HFF-Myc (cell line): ENCODE measurements at places on chromosomes 13 and 19.

DNA sequence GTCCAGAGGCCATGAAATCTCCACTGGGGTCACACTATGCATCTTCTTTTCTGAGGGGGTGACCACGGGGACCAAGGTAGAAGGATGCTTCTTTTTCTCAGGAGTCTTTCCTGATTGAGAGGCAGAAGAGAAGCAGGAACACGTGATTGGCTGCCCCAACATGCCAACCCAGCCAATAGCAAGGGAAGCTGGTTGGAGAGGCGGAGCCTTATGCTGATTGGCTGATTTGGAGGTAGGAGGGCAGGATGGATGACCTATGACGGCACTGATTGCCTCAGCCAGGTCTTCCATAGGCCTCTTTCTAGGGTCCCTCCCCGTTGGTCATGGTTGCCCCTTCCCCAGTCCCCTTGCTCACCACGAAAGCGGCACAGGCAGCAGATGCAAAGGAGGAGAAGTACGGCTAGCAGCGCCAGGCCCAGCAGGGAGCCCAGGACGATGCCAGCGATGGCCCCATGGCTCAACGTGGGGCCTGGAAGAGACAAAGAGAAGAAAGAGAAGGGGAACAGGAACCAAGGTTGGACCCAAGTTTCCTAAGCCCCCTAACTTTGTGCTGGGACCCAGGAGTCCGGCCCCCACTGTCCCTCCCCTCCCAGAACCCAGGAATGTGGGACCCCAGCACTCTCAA lies 8.0 kb downstream of the VSIG10L start:
- DNase-seq = no peak

DNA sequence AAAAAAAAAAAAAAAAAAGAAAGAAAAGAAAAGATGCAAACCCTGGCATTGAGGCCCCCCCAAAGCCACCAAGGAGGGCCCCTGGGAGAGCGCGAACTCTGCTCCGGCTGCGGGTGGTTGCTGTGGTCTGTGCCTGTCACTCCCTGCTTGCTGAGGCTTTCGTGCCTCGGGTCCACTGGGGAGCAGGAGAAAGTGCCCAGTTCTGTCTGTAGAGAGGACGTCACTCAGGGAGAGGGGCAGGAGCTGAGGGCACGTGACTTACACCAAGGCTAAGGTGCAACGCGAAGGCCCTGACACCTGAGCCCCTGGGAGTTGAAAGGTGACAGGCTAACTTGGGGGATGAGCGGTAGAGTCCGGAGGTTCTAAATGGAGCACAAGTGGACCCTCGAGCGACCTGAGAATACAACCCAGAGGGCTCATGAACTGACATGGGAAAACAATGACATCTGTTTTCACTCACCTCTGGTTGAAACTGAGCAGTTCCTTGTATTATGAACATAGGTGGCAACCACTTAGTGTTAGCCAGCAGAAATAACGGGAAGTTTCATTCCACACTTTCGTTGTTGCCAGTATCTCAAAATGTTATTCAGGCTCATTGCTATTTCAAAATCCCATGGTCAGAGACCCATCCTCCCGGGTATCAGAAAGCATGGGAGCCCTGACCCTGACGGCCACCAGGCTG lies 69.2 kb upstream of the TM9SF2 start:
- no peak for DNase-seq

DNA sequence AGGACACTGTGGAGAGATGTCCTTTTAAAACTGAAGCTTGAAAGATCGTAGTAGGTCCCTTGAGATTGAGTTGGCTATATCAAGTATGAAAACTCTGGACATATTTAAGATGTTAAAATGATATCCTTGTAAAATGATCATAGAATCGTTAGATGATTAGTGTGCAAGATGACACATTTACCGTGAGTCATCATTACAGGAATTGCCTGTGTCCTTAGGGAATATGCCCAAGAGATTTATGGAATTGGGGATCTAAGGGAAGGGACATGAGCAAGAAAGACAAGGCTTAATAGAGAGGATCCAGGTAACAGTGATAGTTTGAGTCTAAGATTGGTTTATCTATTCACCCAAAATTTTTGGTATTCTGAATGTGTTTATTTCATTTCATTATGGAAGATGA lies 233.7 kb downstream of the GPC5 start:
- no peak for DNase-seq

- DNase-seq = no peak
These were observed 34.0 kb upstream of the ZNF573 start for GRCh38 chr19:37813340-37813739.

DNA sequence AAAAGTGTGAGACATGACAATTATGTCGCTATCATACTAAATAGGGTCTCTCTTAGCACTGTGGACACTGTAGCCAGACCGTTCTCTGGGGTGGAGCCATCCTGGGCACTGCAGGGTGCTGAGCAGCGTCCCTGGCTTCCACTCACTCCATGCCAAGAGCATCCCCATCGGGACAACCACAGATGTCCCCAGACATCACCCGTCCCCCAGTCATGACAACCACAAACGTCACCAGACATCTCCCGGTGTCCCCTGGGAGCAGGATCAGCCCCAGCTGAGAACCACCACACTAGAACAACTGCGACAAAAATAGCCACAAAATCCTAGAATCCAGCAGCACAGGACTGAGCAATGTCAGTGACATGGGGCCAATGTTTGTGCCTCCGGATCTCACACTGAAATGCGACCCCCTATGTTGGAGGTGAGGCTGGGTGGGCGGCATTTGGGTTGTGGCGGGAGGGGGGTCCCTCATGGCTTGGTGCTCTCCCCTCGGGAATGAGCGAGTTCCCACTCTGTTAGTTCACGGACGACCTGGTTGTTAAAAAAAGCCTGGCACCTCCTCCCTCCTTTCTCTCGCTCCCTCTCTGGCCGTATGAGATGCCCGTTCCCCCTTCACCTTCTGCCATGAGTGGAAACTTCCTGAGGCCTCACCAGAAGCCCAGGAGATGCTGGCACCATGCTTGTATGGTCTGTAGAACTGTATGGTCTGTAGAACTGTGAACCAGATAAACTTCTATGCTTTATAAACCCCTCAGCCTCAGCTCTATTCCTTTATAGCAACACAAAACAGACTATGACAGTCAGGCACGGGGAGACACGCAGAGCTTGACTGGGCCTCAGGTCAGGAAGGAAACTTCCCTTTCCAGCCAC lies 93.9 kb downstream of the GADD45B start:
- DNase-seq = no peak

GRCh38 chr19:46629546-46630025 lies 4.7 kb upstream of the PTGIR start:
- no peak for DNase-seq

- no peak for DNase-seq
These were observed 1.1 kb downstream of the ATP4A start for GRCh38 chr19:35562336-35562735.

DNA sequence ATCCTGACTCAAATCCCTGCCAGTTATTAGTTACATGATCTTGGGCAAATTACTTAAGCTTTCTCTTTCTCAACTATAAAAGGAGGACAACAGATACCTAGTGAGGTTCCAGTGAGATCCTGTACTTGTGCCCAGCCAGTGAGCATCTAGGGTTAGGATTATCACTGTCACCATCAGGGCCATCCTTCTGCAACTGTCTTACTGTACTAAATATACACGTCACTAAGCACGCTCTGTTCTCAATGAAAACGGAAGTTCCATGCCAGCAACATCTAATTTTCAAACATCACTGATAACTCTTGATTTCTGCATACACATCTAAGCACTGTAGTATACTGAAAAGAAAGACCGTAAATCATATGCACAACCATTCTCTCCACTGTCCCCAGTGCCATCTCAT lies 70.0 kb downstream of the FOXO1 start:
- no peak for DNase-seq

- no peak for DNase-seq
These were observed 874 bp downstream of the TRIM28 start for GRCh38 chr19:58544591-58545285.

DNA sequence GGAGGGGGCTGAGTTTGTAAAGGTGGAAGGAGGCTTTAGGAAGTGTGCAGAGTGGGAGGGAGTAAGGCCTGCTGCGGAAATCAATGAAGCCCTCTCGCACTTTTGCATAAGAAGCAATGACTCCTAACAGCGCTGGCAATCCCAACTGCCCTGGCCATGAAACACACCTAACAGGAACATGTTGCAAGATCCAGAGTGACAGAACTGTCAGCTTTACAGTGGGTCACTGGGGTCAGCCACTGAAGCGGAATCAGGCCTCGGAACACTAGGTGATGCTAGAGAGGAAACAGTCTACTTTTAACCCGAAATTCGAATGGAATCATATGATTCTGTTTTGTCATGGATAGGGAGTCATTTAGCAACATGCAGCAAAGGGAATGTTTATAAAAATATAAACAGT lies 54.4 kb downstream of the FGF14 start:
- DNase-seq = no peak

DNA sequence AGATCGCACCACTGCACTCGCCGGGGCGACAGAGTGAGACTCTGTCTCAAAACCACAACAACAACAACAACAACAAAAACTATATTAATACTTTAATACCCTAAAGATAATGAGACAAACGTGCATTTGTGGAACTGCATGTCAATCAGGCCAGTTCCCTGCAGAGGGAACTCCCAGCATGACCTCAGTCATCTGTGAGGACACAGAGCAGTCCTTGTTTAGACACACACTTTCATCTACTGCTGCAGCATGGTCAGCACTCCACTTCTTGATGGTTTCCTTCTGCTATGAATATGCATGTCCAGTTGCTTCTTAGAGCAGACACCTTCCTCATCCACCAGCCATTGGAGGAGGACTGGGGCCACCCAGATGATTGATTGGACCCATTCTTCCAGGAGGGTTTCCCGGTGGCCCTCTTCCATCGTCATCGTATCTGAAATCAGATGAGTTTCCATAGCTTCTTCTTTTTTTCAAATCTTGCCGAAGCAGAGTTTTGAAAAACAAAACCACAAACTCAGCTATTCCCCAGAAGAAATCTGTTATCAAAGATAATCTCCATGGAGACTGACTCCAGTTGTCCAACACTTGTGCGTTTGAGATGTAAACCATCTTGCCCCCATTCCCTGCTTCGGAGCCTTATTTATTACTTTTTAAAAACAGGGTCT lies 26.5 kb downstream of the ZNF607 start:
- no peak for DNase-seq

- DNase-seq = no peak
These were observed 90.0 kb downstream of the OXGR1 start for GRCh38 chr13:96904232-96904631.

GRCh38 chr19:40623403-40624251 lies 22.5 kb downstream of the LTBP4 start:
- DNase-seq = no peak

- DNase-seq = no peak
These were observed 22.4 kb upstream of the ARHGEF18 start for GRCh38 chr19:7326105-7326877.

- no peak for DNase-seq
These were observed 228.4 kb upstream of the UFM1 start for GRCh38 chr13:38121267-38121666.

DNA sequence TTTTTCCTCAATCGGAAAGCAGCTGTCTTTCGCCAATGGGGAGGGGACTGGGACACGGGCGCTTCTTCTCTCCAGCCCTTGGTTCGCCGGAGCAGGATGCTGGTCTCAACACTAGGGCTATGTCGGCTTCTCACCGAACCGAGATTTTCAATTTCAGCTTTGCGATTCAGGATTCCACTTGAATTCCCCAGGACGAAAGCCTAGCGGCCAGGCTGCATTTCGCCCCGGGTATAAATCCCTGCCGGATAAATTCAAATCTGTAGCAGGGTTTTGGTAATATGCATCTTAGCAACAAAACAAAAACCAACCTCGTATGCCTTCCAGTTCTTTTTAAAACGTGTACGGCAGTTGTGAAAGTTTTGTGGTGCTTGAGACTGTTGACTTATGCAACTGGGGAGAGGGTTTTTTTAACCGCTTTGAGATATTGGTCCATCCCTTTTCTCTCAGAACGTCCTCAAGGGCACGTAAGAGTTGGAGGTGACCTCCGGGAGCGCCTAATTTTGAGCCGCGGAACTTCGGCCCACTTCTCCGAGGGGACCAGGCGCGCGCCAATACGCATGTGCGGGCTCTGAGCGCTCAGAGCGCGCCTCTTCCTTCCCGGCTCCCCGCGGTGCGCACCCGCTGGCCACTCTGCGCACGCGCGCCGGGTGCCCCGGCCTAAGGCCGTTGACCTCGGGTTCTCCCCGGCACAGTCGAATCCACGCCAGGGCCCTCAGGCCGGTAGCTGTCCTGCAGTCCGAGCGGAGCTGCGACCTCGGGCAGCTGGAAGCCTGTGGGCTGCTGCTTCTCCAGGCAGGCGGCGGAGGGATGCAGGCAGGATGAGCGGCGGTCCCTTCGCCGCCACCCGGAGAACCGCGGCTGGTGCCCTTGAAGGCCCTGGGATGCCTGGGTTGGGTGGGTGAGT lies 7.6 kb downstream of the POU4F1 start:
- DNase-seq = no peak

- no peak for DNase-seq
These were observed 1.3 kb downstream of the BICRA start for GRCh38 chr19:47609906-47610894.

- no peak for DNase-seq
These were observed 8.9 kb upstream of the TRPC4 start for GRCh38 chr13:37878496-37878895.

GRCh38 chr19:7905268-7905667 lies 1.6 kb downstream of the MAP2K7 start:
- no peak for DNase-seq
